Lower lobe of right lung (tissue), 2 donors: ENCODE measurements at places on chromosomes 7 and 10.

GRCh38 chr7:123845823-123846216 is 851 bp downstream of the HYAL4 start:
- DNase-seq, result no peak

GRCh38 chr7:24384362-24385030 is 100.5 kb downstream of the NPY start:
- no peak for DNase-seq

- DNase-seq, result no peak
Observed at GRCh38 chr7:26704786-26705185, 159.6 kb downstream of the SKAP2 start.

GRCh38 chr7:127968547-127968946 is 62.7 kb downstream of the LRRC4 start:
- DNase-seq, result no peak

- DNase-seq, result no peak
Observed at GRCh38 chr10:3693022-3693697, 91.8 kb downstream of the KLF6 start.

- peak; percentile 63 for DNase-seq
Observed at GRCh38 chr10:124722798-124723783, 21.1 kb downstream of the FAM53B start.

DNA sequence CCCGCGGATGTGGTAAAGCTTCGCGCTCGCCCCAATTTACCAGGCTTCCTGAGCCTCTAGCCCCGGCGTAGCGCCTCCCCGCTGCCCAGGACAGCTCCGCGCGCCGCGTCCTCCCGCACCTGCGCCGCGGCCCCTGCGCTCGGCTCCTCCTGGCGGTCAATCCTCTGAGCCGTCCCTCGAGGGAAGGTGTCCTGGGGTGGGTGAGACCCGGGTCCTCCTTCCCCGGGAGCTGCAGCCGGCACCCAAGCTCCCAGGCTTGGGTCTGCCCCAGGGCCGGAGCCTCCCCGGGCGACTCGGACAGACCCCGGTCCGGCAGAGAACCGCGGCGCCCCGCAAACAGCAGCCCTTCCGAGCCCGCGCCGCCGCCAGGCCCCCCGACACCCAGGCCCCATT is 512 bp downstream of the OSBPL3 start:
- peak; percentile 81 for DNase-seq
